ENCODE measurements at places on chromosomes 12 and 14.

GRCh38 chr12:123114304-123115083, 36.4 kb downstream of the PITPNM2 start:
- no peak for DNase-seq

DNA sequence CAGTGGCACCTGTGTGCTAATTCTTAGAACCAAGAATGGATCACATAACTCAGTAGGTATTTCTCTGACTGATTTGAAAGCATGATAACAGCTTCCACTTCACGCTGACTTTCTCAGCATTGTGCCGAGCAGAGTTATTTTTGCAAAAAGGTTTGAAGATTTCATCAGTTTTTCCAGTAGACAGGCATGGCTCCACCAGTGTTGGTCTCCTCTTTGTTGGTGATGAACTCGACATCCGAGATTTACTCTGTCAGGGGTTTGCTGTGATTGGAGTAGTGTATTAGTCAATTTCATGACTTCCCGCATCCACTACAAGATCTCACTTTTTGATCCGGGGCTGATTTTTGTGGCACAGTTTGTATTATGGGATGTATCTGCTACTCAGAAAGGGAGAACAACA, 85.3 kb downstream of the PRKCH start:
- DNase-seq, result peak; percentile 30

DNA sequence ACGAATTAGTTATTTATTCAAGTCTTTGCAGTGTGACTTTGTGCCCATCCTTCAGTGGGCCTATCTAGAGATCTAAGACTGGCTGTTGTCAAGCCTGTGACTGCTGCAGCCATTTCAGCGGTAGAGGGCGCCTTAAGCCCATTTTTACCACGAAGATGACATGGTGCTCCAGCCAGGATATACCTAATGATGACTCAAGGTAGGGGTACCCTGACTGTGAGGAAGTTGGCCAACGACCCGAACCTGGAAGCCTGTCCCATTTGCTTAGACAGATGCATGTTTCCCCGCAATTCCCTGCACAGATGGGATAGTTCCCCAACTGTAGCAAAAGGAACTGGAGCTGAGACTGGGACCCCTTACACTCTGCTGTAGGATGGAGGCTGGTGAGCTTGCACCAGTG, 41.3 kb downstream of the RAB3IP start:
- DNase-seq, result no peak

DNA sequence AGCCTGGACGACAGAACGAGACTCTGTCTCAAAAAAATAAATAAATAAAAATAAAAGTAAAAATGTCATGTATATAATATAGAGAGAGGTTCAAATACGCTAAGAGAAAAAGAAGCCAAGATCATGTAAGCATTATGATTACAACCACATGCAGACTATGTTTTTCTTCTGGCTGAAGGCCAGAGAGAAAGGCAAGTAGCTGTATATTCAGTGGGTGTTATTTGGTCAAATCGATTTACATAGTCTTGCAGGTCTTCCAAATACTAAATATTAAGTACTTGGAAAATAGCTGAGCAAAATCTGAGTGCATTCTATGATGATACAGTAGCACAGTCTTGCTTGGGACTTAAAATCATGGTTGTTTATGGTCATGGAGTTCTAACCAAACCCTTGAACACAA, 758.0 kb downstream of the DIO2 start:
- DNase-seq, result no peak

- DNase-seq, result no peak
Measured at GRCh38 chr12:31562594-31563328, 28.2 kb downstream of the DENND5B start.

DNA sequence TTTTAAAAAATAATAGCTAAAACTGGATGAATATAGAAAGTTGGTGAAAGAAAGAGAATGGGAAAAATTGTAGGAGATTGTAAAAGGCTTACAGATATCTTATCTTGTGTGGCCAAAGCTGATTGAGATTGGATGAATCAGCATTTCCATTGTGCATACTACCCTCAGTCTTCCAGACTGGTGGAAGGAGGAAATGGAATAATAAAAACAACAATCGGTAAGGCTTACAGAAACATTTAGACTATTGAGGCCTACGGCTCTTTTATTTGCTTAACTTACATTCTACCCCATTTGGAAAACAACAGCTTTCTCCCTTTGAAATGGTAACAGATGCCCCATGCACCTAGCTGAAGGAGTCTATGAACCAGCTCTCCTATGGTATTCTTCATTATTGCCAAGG, 129.8 kb downstream of the PTPRB start:
- no peak for DNase-seq

- DNase-seq, result no peak
Measured at GRCh38 chr14:55710506-55711041, 130.6 kb downstream of the KTN1 start.

- DNase-seq, result no peak
Measured at GRCh38 chr14:55929136-55929535, 189.1 kb upstream of the PELI2 start.

GRCh38 chr12:108526482-108527165, 11.5 kb downstream of the FICD start:
- no peak for DNase-seq

DNA sequence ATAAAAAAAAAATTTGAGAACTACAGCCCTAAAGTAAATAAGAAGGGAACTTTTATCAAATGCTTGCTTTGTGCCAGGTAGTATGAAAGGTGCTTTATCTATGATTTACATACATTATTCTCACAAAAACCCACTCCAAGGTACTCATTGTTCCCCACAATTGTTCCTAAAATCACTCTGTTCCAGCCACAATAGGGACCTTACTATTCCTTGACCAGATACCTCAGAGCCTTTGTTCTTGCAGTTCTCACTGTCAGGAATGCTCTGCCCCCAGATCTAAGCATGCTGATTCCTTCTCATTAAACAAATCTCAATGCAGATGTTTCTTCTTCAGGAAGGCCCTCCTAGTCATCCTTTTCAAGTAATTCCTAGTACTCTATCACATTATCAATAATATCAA, 60.2 kb downstream of the PPP1R12A start:
- no peak for DNase-seq

GRCh38 chr14:96120941-96121340, 81.8 kb downstream of the C14orf132 start:
- no peak for DNase-seq

DNA sequence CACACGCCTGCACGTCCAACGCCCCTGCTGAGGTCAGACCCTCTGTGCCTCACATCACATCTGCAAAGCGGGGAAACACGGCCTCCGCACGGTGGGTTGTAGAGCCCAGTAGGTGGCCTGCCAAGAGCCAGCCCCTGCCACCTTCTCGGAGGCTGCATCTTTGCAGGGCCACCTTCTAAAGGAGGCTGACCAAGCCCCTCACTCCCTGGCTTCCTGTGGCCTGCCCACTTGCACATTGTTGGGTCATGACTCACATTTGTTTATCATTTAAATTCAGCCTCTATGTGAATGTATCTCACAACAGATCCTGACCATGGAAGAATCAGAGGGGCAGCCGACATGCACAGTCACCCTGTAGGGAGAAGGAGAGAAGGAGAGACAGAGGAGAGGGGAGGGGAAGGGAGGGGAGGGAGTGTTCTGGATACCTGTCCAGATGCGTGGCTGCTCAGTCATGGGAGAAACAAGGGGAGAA, 319.5 kb upstream of the DIO3 start:
- DNase-seq, result no peak

GRCh38 chr14:103688906-103689902, 26.0 kb downstream of the XRCC3 start:
- no peak for DNase-seq

DNA sequence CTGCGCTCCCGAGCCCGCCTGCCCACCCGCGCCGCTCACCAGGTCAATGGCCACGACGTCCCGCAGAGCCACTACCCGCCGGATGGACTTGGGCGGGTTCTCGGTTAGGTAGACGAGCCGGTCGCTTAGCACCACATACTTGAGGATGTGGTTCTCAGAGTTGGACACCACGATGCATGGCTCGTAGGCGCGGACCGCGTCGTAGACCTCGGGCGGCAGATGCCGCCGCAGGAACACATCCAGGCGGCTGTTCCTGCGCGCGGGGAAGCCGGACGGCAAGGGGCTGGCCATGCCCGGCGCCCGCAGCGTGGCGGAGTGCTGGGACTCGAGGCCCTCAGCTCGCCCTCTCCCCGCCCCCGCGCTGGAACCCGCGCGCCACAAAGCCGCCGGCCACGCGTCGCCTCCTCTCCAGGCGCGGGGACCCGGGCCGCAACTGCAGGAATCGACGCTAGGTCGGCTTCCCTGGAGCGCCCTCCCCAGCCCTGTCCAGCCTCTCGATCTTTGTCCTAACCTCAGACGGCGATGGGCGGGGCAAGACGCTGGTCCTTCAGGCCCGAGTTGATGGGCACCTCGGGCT, at the start of gene C12orf56:
Gene C12orf56, minus strand, starts transcription at position 484 of the 577 bp plus-strand sequence. Its CDS starts 193 bp downstream, at position 291.
- DNase-seq, result no peak

- no peak for DNase-seq
Measured at GRCh38 chr12:18750085-18750484, 12.2 kb downstream of the CAPZA3 start.

- DNase-seq, result no peak
Measured at GRCh38 chr12:51970904-51971646, 19.6 kb downstream of the ACVR1B start.

DNA sequence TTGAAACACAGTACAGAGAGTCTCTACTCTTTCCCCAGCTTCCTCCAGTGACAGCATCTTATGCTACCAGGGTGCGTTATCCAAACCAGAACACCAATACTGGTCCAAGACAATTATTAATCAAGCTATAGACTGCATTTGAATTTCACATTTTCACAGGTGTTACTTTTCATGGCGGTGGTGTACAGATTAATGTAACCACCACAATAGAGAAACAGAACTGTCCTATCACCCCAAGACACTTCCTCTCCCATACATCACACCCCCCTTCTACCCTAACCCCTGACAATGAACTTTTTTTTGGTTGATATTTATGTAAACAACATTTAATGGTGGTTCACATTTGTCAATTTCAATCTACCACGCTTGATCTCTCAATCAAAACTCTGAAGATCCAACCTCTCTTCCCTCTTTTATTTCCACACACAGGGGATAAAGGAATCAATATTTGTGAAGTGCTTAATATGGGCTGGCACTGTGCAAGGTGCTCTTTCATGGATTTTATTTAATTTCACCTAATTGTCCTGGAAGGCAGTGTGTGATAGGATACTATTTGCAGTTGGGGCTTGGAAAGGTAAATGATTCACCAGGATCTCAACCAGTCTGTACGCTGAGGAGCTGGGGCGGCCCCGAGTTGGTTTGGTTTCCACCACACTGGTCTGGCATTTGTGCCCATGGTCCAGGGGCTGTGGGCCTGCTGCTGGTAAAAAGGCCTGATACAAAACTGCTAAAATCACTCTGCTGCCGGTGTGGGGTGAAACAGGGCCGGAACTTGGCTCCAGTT, 54.6 kb upstream of the DICER1 start:
- DNase-seq, result no peak

DNA sequence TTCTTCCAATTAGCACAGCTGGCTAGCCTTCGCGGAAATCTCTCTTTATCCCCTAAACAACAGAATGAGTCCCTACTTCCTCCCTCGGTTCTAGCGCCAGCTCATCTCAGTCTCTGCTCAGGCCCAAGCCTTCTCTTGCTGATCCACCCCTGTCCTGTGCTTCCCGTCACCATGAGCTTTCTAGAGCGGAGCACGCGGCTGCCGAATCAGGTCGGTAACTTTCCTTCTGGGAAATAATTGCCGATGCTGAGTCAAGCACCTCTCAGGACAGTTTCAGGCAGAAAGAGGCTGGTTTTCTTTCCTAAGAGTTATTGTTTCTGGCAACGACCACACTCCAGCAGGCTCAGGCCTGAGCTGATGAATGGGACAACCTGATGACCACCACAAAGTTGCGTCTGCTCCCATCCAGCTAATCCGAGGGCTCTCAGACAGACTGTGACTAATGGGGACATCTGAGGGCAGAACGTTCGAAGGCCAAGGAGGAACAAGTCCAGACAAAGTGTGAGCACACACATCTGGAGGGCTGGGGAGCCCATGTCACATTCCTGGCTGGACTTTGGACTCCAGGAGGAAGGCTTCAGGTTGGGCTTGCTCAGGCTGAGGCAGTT, 13.6 kb upstream of the GPR68 start:
- no peak for DNase-seq

- DNase-seq, result no peak
Measured at GRCh38 chr12:71972441-71973074, 33.9 kb downstream of the TPH2 start.

DNA sequence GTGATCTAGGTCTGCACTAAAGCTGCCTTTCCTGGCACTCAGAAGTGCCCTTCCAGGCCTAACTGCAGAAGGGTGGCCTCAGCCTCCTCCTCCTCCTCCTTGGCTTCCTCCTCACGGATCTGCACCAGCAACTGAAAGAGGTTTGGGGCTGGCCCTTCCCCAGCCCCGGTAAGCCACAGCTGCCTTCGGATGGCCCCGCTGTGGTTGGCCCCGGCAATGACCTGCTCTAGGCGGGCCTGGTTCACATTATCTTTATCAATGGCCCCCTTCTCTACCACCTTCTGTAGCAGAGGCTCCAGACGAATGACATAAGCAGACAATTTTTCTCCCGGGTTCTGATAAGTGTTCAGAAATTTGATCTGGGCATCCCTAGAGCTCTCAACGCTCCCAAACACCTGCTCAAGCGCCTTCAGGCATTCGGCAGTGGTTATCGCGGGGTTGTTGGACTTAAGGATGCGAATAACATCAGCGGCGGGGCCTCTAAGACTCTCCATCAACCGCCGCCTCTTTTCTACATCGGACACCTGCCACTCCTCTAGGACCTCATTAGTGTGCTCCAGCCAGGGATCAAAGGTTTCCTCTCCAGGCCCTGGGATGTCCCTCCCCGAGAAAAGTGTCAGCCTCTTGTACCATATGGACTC, 1.5 kb downstream of the PNMA1 start:
- no peak for DNase-seq

DNA sequence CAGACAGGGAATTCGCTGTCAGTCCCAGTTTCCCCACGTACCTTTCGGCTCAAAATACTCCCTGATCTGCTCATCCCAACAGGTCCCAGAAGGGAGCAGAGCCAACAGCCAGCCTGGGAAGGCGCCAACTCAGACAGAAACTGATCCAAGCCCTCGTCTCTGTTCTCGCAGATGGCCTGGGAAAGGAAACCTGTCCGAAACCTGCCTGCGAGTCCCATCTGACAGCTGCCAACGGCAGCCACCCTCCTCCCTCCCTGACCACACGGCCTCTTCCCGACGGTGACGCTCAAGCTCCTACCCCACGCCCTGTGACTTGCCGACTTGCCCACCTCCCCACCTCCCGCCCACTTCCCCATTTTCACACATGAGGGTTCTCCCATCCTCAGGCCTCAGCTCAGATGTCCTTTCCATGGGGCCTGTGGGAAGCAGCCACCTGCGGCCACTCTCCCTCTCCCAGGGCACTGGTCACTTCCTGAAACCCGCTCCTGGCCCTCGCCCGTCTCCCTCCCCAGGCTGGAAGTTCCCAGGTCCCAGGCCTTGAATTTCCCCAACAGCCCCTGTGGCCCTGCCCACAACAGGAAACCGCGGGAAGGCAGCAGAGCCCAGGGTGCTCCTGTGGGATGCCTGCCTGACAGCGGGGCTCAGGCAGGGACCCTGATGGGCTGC, 60.9 kb upstream of the FBRSL1 start:
- DNase-seq, result no peak

Measured in activated naive CD8-positive, alpha-beta T cell treated with anti-CD3 and anti-CD28 coated beads, Interleukin-2, amount 50 U/mL, for 16 hours (primary cell).